Activated T-cell treated with anti-CD3 and anti-CD28 coated beads for 4 hours (primary cell): ENCODE measurements at places on chromosomes 6 and 20.

- DNase-seq, result no peak
Measured at GRCh38 chr20:51542571-51543421, at the start of gene NFATC2. TSS of gene NFATC2 (minus strand) at chr20:51542719. CDS start at chr20:51542499, 220 bp downstream.

DNA sequence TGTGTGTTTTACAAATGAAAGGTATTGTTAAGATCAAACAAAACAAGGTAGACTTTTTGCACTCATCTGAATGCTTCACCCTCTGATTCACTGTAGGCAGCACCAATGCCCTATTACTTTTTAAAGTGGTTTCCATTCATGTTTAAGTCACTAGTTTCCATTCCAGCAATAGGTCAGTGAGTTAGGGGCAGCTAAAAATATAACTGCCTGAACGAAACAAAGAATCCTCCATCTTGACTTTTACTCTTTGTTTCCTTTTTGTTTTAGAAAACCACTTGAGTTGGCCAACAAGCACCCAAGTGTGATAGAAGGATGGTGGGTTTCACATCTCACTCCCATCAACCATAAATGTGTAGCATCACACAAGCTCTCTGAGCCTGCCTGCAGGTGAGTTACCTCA lies 25.5 kb downstream of the CLIC5 start:
- no peak for DNase-seq

DNA sequence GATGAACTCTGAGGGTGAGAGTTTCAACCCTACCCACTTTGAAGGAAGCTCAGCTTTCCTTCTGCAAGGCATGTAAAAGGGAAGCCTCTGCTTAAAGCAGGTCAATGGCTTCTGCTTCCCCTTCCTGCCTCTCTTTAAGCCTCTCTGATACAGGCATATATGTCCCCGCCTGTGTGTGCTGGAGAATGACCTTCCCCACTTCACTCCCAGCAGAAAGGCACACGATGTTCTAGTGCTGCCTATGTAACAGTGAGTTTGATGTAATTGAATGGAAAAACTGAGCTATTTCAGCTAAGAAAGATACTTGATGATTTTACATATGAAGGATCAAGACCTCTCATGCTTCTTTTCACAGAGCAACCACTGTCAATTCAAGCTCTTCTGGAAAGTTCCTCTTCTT lies 632.2 kb downstream of the HACE1 start:
- DNase-seq, result no peak

- DNase-seq, result no peak
Measured at GRCh38 chr20:60653111-60653845, 598.8 kb upstream of the CDH4 start.

GRCh38 chr6:142474531-142475289 lies 172.9 kb downstream of the ADGRG6 start:
- DNase-seq, result peak; percentile 1

DNA sequence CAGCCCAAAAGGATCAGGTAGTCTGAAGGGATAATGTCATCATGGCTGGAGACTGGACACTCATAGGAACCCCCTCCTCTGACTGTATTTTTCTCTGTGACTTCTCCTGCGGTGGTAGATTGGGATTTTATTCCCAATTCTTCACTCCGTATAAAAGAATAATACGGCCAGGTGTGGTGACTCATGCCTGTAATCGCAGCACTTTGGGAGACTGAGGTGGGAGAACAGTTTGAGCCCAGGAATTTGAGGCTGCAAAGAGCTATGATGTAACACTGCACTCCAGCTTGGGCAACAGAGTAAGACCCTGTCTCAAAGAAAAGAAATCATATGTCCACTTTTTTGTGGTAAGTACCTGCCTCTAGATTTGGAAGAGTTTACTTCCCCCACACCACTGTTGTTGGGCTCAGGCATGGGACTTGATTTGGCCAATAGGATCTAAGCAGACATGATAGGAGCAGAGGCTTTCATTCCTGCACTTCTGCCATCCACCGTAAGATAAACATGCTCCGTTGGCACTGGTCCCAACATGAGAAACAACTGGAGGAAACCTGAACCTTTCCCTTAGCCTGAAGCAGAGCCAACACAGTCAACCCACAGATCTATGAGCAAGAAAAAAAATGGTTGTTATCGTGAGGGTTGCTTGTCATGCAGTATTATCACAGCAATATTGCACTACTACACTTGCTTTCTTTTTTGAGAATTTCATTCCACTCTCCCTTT lies 82.0 kb downstream of the JPH2 start:
- no peak for DNase-seq

GRCh38 chr20:10328897-10329255 lies 105.1 kb downstream of the MKKS start:
- no peak for DNase-seq

DNA sequence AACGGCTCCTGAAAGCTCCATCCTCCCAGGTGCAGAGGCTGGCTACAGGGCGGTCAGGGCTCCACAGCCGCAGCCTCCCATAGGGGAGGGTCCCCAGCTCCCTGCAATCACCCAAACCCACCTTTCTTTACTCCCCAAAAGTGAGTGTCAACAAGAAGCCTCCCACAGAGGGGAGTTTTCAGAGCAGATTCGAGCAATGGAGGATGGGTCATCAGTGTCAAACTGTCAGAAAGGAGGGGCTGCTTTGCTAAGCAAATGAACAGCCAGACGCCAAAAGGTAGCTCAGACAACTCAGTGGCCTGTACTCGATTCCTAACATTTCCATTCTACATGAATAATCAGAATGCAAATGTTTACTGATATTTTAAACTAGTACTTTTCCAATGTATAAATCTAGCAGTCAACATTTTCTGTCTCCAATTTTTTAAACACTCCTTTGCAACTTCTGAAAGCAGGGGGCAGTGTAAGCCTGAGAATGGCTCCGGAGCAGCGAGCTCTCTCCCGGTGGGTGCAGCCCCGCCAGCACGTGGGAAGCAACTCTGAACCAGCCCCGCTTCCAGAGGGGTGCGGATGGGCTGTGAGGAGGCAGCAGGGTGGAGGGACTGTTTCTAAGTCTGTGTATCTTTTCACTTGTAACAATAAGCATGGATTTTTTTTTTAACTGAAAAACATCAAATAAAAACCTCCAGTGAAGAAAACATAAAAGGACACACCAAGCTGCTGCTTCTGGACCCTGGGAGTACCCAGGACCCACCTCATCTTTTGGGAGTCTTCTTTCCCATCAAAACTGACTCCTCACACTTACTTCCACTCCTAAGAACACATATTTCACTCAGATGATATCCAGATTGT lies 54.9 kb downstream of the TAF4 start:
- DNase-seq, result peak; percentile 49

DNA sequence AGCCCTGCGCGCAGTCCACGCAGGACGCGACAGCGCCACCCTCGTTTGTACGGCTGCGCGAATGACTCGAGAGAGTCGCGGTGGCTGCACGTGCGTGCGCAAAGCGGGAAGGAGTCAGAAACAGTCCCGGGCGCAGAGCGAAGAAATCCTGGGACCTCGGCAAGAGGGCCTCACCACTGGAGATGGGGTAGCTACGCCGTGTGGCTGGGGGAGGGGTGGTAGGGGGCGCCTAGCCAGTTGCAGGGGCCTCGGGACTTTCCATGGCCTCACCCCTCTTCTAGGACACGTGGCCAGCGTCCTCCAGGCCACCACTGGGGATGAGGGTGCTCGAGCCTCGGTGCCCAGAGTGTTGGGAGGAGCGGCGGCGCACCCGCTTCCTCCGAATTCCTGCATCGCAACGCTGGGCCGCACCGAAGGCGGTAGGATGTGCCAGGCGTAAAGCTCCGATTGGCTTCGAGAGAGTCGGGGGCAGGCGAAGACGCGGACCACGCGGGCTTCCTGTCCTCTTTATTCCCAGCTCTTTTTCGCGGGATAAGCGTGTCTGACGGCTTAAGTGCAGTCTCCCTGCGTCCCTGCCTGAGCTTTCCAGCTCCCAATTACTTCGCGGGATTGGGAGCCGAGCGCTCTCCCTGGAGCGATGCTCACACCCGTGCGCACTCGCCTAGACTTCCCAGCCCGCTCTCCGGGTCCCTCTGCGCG lies 38.7 kb downstream of the NCR2 start:
- DNase-seq, result peak; percentile 8

GRCh38 chr6:101578306-101578705 lies 184.8 kb downstream of the GRIK2 start:
- no peak for DNase-seq

DNA sequence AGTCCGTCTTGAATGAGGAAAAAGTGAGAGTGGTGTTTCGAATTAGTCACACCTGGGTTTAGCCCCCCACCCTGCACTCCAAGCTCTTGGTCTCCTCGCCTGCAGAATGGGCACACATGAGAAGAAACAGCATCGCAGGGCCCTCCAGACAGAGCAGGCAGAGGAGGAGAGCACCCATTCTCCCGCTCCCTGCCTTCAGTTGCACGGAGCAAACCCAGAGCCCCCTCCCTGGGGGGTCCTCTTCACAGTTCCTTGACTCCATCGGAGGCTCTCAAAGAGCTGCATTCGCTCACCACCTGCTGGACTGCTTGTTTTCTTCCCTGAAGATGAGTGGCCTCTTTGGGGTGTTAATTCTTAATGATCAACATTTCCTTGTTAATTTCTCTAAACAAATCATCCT lies 5.1 kb downstream of the CST7 start:
- no peak for DNase-seq

GRCh38 chr20:46022411-46023147 lies 6.4 kb upstream of the SLC12A5 start:
- DNase-seq, result peak; percentile 69
